ENCODE measurements at places on chromosomes 5 and 9.

- no peak for DNase-seq
Observed at GRCh38 chr9:94029932-94030317, 54.3 kb upstream of the PTPDC1 start.

DNA sequence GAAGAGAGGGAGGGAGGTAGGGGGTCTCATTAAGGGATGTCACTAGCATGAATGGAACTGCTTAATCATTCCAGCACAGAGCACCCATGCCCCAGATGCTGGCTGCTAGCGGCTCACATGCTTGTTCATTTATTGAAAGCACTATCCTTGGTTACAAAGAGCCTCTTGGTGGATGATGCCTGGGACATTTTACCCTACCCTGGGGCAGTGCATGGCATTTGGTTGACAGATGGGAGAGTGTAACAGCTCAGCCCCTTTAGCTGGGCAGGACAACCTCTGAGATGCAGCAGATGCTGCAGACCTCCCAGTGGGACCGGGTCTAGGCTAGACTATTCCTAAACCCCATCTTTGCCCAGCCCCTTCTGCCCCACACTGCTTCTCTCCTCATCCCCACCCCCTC is 46.9 kb upstream of the TCERG1 start:
- DNase-seq: no peak

DNA sequence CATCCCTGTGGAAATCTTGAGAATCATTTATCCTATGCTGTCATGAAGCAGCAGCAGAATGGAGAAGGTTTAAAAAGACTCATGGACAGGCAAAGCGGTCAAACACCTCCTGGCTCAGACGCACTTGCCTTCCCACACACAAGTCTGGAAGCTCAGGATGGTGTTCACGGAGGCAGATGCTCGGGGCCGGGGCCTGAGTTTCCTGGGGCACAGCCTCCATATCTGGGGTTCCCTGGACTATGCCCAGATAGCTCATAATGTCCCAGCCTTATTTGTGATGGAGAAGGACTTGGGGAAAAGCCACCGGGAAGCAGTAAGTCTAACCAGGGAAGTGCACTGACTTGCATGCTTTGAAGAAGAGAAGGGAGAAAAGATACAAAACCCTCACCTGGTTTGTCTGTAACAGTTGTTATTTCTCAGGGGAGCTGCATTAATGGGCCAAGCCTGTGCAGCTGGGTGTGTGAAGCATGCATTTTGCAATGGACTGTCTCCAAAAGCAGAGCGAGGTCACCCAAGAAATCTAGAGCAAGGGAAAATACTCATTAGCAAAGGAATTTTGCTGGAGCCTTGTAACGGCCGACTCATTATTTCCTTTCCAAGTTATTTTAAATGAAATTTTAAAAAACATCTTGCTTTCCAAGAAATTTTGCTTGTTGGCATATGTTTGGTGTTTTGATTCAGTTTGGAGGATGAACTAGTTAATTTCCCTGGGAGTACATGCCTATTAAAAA is 3.4 kb downstream of the S1PR3 start:
- no peak for DNase-seq

GRCh38 chr5:4700871-4701270 is 439.3 kb upstream of the ADAMTS16 start:
- DNase-seq: no peak

GRCh38 chr9:133278161-133279114 is 3.4 kb upstream of the ABO start:
- DNase-seq: no peak

DNA sequence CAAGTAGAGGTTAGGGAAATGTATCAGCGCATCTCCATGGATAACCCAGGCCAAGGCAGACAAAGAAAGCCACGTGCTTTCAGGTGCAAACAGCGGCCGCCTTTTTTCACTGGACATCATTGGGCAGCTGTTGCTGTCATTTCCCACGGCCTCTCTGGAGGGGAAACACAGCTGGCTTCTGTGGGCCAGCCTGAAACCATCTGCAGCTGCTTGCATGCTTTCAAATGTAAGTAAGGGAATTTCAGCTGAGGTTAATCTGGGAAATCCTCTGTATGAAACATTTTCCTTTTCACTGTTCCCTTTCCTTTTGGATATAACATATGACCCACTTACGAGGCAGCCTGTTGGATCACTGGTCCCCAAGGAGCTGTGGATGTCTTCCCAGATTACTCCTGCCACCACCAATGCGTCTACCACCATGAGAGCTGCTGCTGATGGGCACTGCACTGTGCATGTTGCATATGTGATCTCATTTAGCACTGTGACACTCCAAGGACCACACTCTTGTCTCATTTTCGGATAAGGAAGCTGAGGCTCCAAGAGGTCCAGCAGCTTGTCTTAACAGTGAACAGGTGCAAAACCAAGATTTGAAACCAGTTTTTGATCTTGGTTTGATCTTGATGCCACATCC is 106.3 kb downstream of the C9orf152 start:
- no peak for DNase-seq

DNA sequence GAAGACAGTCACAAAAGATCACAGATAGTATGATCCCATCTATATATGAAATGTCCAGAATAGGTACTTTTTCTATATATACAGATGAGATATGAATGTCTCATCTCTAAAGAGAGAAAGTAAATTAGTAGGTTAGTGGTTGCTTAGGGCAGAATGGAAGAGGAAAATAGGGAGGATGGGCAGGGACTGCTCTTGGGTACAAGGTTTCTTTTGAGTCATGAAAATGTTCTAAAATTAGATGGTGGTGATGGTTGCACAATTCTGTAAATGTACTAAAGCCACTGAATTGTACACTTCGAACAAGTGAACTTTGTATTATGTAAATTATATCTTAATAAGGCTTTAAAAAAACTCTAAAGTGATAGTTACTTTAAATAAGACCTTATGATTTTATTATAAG is 59.6 kb upstream of the GRAMD2B start:
- DNase-seq: no peak

- DNase-seq: no peak
Observed at GRCh38 chr5:112625689-112626438, 111.8 kb upstream of the APC start.

GRCh38 chr9:87718852-87719612 is 6.9 kb upstream of the CTSL start:
- DNase-seq: no peak

DNA sequence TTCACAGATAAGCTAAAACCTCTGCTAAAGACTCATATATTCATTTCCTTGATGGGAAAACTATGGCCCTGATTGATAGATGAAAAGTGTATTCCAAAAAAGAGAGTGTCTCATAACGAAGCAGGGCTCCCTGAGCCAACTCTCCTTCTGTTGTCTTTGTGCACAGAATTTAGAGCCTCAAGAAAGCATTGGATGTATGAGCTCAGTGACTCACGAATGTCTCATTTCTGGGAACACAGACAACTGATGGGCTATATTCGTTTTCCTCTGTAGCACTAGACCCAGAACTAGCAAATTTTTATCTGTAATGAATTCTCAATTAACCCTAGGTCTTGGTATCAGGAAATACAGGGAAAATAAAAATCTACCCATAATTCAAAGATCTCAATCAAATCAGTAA is 88.4 kb downstream of the LMNB1 start:
- no peak for DNase-seq

DNA sequence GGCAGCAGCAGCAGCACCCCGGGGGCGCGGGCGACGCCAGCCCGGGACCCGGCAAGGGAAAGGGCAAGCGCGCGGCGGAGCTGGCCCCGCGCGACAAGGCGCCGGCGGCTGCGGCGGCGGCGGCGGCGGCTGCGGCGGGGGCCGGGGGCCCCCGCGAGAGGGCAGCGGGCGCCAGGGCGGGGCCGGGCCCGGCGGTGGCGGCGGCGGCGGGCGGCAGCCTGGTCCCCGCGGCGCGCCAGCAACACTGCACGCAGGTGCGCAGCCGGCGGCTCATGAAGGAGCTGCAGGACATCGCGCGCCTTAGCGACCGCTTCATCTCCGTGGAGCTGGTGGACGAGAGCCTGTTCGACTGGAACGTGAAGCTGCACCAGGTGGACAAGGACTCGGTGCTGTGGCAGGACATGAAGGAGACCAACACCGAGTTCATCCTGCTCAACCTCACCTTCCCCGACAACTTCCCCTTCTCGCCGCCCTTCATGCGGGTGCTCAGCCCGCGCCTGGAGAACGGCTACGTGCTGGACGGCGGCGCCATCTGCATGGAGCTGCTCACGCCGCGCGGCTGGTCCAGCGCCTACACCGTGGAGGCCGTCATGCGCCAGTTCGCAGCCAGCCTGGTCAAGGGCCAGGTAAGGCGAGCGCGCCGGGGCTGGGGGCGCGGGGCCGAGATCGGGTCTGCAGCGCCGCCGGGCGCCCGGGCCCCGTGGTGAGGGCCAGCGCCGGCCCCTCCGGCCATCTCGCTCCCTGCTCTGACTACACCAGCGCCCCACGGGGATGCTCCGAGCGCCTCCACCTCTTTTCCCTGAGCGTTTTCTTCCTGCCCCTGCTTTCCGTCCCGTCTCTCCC is at the start of gene UBE2QL1:
Gene UBE2QL1, plus strand, starts transcription at position 238 of the 843 bp plus-strand sequence. Its CDS starts 35 bp downstream, at position 273.
- DNase-seq: no peak

- no peak for DNase-seq
Observed at GRCh38 chr9:137398561-137399468, 24.1 kb downstream of the EXD3 start.

- no peak for DNase-seq
Observed at GRCh38 chr5:169583101-169583423, 511 bp upstream of the SPDL1 start.

- DNase-seq: no peak
Observed at GRCh38 chr5:93941897-93942296, 200.5 kb upstream of the POU5F2 start.

DNA sequence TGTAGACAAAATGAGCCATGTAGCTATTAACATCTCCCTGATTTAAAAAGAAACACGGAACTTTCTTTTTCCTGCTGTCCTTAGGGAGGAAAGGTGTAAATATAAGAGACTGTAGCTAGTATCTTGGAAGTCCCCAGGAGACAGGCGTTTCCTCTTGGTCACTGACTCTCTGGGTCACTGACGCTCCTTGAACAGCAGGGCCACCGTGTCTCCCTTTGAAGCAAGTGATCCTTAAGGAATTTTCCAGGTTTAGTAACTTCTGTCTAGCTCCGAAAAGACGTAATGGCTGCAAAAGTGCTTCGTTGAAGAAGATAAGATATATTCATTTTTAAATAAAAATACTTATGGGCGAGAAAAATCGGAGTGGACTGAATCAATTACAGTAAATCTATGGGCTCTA is 745 bp upstream of the CLTA start:
- DNase-seq: no peak

GRCh38 chr9:84621811-84622210 is 47.7 kb upstream of the NTRK2 start:
- no peak for DNase-seq

GRCh38 chr5:150036513-150036912 is 36.0 kb downstream of the HMGXB3 start:
- no peak for DNase-seq

DNA sequence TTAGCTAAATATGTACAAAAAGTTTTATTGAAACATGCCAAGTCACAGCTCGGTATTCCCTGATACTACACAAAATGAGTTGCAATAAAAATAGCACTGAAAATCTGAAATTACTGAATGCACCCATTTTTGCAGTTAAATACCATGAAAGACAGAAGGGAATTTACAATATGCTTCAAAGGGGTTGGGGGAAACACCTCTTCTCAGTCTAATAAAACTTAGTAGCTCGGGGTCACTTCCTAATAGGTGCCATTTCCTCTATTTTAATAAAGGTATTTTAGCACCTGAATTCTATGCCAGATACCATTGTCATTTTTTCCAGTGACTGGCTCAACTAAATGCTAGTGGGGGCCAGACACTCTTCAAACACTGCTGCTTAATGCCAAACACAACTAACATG is 204.1 kb upstream of the MEF2C start:
- DNase-seq: no peak

DNA sequence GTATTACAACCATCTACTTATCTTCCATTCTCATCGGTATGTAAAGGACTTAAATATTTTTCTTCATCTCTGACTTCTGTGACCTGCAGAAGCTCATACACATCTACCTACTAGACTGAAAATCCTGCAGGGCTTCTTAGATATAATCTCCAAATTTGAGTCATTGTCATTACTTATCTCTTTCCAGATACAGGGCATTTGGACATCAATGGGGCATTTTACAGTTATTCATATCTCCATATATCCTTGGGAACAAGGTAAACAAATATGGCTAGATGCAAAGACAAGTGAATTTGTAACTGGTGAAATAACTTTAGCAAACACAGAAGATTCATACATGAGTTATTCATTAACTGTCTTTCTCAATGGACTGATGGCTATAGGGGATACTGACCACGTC is 37.7 kb upstream of the IL7R start:
- DNase-seq: no peak

- no peak for DNase-seq
Observed at GRCh38 chr5:24642022-24642421, 2.8 kb downstream of the CDH10 start.

Data from AML-193 (cell line).